ENCODE measurements at places on chromosomes 4 and X. TPM values are rescaled to one million over a fixed set of nuclear protein-coding genes. Genes with fewer than 3 reads are reported as not detected.

TXLNG gene
- total RNA-seq: 7.0 TPM

LRIT3 gene
- total RNA-seq: not detected

CT45A1 gene
- total RNA-seq: not detected

ITGB1BP2 gene
- 3.0 TPM for total RNA-seq

DNA sequence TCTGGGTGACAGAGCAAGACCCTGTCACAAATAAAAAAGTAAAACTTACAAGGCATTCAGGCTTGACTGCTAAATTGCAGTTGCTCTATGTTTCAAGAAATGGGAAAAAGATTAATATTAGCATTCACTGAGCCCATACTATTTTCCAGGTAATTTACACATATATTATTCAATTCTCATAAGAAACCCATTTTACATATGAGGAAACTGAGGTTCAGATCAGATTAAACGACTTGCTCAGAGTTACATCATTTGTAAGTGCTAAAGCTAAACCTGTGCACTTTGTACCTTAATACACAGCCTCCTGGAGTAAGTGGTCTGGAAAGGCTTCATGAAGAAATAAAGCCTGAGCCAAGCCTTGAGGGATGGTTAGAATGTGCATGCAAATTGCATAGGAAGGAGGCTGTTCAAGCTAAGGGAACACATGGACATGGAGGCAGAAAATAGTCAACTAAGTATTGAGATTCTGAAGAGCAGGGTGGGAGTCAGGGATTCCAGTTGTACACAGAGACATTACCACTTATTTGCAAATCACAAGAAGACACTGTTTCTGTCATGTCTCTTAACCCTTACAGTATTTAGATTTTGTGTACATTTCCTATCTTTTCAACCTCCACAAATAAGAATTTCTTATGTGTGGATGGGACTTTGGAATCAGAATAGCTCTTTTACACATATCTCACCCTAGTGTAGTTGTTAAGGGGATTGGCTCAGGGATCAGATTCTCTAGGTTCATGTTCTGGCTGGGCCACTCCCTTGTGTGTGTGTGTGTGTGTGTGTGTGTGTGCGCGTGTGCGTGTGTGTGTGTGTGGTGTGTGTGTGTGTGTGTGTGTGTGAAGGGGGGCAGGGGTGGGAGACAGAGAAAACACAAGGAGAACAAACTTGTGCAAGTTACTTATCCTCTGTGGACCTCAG, 113.4 kb downstream of the TMEM164 start:
- no peak for DNase-seq

GRCh38 chr4:102792361-102792936, 31.7 kb upstream of the MANBA start:
- DNase-seq: no peak

DNA sequence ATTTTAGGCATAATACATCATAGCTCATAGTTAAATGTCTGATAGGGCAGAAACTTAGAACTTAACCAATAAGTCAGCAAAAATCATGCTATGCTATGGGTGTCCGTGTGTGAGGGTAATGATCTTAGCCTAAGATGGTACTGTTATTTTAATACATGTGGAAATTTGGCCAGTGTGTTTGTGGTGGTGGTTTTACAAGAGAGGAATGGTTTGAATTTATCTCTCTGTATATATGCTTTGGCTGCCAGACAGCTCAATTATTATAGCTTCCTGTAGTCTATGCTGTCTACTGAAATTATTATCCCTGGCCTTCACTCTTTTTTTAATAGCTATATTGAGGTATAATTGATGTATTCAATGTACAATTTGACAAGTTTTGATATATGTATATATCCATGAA, 21.3 kb downstream of the ZNF330 start:
- no peak for DNase-seq
